ENCODE measurements at places on chromosomes 13 and 19.

- DNase-seq, result no peak
These were observed 5.0 kb downstream of the MAST1 start for GRCh38 chr19:12843328-12843727.

- DNase-seq, result no peak
These were observed 152.5 kb downstream of the IER2 start for GRCh38 chr19:13302526-13303270.

DNA sequence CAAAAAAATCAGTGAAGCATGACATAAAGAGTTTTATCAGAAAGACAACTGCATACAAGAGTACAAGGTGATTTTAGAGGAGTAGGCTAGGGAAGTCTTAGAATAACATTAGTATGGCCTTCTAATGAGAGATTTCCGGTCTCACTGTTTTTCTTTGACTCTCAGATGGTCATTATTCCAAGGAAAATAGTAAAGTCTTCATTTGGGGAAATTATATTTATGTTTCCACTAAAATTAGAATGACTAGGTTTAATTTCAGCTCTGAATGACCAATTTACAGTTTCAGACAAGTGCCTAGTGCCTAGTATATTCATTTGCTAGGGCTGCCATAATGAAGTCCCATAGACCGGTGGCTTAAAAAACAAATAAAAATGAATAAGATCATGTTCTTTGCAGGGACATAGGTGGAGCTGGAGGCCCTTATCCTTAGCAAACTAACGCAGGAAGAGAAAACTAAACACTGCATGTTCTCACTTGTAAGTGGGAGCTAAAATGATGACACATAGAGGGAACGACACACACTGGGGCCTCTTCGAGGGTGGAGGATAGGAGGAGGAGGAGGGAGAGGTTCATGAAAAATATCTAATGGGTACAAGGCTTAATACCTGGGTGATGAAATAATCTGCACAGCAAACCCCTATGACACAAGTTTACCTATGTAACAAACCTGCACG, 303.1 kb downstream of the PCDH9 start:
- DNase-seq, result no peak

GRCh38 chr19:52307275-52307674, 10.3 kb downstream of the ZNF480 start:
- DNase-seq, result no peak

DNA sequence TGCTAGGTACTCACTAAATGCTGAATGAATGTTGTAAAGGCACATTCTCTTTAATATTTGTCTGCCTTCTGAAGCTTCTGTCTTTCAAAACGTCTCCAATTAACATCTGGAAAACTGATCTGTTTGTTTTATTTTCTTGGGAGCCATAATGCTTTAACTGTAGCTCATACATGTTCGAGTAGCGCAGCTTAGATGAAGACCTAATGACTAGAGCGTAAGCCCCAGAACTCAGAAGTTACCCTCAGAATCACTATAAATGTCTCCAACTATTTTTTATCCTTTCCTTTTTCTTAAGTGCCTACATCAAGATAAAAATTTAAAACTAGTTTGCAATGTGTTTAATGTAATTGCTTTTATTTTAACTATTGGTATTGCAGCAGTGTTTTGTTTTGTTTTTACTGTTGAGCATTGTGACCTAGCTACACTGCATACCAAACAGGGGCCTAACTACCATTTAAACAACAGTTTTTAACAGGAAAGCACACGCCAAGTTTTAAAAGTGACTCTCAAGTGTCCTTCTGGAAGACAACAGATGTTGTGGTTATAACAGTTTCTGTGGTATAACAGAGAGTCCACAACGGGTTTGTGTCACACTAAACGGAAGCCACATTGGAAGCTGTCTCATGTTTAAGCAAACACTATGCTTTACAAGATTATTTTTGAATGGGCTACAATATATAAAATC, 42.0 kb downstream of the MRPL57 start:
- DNase-seq, result no peak
